HuH-7 (cell line): ENCODE measurements at places on chromosomes 1 and 21.

GRCh38 chr1:183859119-183859518, 54.2 kb downstream of the RGL1 start:
- DNase-seq, result no peak

- no peak for DNase-seq
These were observed 462 bp upstream of the RXRG start for GRCh38 chr1:165445388-165445787.

GRCh38 chr1:63135174-63135512, 187.2 kb upstream of the FOXD3 start:
- no peak for DNase-seq

DNA sequence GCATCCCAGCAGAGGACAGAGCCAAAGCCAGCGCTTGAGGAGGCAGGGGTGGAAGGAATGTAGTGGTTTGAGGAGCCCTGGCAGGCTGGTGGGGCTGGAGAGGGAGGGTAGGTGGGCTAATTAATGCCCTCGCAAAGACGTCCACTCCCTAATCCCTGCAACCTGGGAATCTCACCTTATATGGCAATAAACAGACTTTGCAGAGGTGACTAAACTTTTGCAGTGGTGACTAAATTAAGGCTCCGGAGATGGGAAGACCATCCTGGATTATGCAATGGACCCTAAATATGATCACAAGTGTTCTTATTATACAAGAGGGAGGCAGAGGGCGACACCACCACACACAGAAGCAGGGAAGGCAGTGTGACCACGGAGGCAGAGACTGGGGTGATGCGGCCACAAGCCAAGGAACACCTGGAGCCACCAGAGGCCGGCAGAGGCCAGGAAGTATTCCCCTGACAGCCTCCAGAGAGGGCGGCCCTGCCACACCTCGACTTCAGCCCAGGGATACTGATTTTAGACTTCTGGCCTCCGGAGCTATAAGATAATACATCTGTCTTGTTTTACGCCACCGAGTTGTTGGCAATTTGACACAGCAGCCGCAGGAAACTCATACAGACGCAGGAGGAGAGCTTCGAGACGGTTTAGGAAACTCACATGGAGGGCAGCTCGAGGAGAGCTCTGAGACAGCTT, 23.1 kb upstream of the NPPB start:
- no peak for DNase-seq

GRCh38 chr1:109927911-109928321, 17.3 kb downstream of the CSF1 start:
- DNase-seq, result no peak

GRCh38 chr1:241715435-241715834, 63.4 kb downstream of the WDR64 start:
- no peak for DNase-seq

GRCh38 chr21:43692949-43693348, 26.0 kb upstream of the PDXK start:
- no peak for DNase-seq

DNA sequence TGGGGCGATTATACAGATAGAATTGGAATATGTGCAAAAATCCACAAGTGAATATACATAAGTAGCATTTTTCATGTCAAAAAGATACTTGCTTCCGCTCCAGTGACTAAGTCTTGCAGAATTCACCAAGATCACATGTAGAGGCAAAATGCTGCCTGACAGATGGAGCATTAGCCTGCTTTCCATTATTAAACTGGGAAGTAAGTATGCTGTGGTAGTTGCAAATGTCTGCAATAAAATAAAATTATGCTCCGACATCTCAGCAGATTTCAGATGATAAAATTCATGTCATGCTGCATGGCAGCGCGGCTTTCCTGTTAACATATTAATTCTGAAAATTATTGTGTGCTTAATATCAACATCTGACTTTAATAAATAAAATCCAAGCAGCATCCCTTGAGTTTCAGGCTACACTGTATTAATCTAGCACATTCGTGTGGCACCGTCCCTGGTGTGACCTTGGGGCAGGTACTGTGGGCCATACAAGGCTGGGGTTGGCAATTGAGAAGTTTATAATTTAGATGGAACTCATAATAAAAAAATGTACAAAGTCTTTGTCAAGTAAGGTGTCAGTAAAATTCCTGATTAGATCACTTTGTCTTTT, 366.4 kb upstream of the ZP4 start:
- DNase-seq, result no peak

DNA sequence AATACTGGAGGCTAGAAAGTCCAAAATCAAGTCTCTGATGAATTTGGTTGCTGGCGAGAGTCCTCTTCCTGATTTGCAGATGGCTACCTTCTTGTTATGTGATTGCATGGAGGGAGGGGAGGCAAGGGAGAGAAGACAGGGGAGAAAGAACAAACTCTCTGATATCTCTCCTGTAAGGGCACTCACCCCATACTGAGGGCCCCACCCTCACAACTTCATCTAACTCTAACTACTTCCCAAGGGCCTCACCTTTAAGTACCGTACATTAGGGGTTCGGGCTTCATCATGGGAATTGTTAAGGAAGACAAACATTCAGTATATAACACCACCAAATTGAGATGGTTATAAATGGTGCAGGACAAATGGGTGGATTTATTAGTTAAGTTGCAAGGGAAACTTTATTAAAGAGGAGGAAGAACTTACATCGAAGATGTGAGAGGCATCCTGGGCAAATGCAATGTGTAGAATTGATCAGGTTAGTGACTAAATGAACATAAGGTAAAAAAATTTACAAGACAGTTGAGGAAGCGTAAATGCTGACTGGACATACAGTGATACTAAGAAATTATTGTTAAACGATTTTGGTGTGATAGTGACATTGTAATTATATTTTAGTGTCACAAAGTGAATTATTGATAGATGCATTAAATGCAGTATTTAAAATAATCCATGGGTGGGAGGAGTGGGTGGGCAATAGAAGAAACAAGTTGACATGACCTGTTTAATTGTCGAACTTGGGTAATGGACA, 10.6 kb downstream of the OR2B11 start:
- DNase-seq, result no peak

GRCh38 chr1:173355281-173356031, 121.7 kb upstream of the PRDX6 start:
- DNase-seq, result no peak
